Chondrocyte (in vitro differentiated cells): ENCODE measurements at places on chromosomes 16 and 17. TPM values are rescaled to one million over a fixed set of nuclear protein-coding genes. Genes with fewer than 3 reads are reported as not detected.

The CPHXL2 gene
- not detected in 3 replicates for total RNA-seq

The HOXB8 gene
- not detected in 3 replicates for total RNA-seq

DNA sequence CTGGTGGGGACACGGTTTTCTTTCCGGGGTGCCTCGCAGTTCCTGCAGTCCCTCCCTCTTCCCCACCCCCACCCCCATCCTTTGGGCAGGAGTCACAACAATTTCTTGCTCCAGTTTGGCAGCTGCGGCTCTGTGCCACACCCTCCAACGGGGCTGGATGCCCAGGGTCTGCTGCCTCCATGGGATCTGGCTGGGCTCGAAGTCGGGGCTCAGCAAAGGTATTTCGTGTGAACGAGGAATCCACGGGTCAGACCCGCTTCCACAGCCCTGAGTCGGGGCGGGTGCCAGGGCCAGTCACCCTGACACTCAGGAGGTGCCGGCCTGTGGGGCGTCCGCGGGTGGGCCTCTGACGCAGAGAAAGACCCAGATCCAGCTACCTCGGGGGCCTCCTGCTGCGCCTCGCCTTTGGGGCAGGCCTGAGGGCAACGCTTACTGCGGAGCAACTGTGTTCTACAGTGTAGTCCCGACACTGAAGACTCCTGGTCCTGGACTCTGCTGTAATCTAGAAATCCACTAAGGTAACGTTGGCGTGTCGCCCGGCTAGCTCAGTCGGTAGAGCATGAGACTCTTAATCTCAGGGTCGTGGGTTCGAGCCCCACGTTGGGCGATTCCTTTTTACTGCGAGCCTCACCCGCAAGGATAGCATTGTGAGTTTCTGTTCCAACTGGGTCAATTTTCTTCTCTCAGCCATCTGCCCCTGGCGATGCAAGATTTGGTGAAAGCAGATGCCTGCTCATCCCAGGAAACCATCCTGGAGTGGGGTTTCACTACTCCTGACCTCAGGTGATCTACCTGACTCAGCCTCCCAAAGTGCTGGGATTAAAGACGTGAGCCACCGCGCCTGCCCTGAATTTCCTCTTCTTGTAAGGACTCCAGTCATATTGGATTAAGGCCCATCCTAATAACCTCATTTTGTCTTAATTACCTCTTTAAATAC, 12.6 kb upstream of the OR1F1 start:
- H3K4me3 ChIP-seq: peak overlapping the region; percentile 44
- H3K36me3 ChIP-seq: no peaks in the 10 kb centered on the region
- H3K27me3 ChIP-seq: peaks cover 38% of the 10 kb centered on the region
- H3K27ac ChIP-seq: peak overlapping the region; percentile 2

- H3K27me3 ChIP-seq: no peaks in the 10 kb centered on the region
- H3K4me3 ChIP-seq: no peak overlapping the region
- no peaks in the 10 kb centered on the region for H3K4me1 ChIP-seq
- no peak for DNase-seq
- no peak overlapping the region for H3K27ac ChIP-seq
Observed at GRCh38 chr17:44353672-44354331, 8.7 kb downstream of the GRN start.

DNA sequence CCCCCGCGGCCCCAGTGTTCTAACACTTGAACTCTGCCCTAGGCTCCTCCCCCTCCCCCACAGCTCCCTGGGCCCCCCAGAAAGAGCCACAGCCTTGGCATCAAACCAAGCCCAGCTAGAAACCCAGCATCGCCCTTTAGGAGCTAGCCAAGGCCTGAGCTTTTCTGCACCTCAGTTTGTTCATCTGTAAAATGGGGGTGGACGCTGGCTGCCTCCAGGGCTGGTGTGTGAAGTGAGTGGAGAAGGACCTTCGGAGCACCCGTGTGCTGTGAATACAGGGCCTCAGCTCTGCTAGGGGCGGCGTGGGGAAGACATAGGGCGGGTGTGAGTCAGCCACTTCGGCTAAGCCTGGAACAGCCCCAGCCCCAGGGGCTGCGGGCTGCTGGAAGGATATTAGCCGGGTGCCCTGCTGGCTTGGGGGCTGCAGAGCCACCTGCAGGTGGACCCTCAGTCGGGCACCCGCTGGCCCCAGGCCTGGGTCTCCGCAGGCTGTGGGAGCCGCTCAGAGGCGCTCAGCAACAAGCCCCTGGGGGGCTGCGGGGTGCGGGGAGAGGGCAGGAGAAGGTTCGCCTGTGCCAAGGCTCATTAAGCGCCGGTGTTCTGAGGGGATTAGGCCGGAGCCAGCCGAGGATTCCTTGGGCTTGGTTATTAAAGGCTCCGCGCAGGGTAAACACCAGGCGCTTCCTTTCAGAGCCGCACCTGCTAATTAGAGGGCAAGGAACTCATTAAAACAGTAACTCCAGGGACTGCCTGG, 217.0 kb upstream of the CIBAR2 start:
- H3K27ac ChIP-seq: no peak overlapping the region
- peaks cover 27% of the 10 kb centered on the region for H3K4me1 ChIP-seq
- peaks cover 3% of the 10 kb centered on the region for H3K27me3 ChIP-seq
- H3K4me3 ChIP-seq: no peak overlapping the region
- DNase-seq: no peak
- no peaks in the 10 kb centered on the region for H3K36me3 ChIP-seq

The MFSD6L gene
- total RNA-seq: not detected in 3 replicates

The MYOCD gene
- 0.73 to 12.9 TPM (median 11.9 TPM) in 3 replicates for total RNA-seq

DNA sequence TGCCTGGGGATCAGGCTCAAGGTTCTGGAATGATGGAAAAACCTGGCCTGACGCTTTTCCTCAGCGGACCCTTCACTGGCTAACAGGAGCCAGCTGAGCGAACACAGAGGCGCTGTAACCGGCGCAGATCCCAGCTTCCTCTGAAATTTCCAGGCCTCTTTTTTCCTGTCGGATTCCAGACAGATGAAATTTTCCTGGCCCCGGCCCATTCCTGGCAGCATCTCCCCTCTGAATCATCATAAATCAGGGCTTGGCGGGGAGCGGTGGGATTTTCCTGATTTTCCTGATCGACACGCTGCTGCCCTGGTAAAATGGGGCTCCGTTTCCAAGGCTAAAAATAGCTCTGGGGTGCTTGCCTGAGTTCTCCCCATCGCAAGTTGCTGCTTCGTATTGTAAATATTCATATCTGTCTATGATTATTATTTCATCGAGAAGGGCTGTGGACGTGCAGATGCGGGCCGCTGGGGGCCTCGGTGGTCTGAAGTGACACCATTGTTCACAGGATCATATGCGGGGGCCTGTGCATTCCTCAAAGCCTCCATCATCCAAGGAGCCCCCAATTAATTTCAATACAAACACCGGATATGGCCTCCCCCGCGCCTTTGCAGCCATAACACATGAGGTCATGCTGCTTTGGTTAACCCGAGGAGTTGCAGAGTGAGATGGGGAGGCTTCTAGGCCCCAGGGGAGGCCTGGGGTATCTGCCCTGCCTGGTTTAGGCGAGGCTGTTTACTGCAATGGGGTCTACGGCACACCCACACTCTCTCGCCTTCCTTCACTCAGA, 45.8 kb upstream of the ETV4 start:
- no peak for DNase-seq
- peaks cover 39% of the 10 kb centered on the region for H3K4me1 ChIP-seq
- H3K4me3 ChIP-seq: peak overlapping the region; percentile 33
- peak overlapping the region; percentile 90 for H3K27ac ChIP-seq
- H3K36me3 ChIP-seq: no peaks in the 10 kb centered on the region
- no peaks in the 10 kb centered on the region for H3K27me3 ChIP-seq

The SMCR8 gene
- total RNA-seq: 15.5 to 16.1 TPM (median 15.7 TPM) in 3 replicates
